Stimulated activated CD4-positive, alpha-beta T cell treated with anti-CD3 and anti-CD28 coated beads, Interleukin-15, amount 100 ng/mL, for 1 hour (primary cell): ENCODE measurements at places on chromosomes 1 and 21.

DNA sequence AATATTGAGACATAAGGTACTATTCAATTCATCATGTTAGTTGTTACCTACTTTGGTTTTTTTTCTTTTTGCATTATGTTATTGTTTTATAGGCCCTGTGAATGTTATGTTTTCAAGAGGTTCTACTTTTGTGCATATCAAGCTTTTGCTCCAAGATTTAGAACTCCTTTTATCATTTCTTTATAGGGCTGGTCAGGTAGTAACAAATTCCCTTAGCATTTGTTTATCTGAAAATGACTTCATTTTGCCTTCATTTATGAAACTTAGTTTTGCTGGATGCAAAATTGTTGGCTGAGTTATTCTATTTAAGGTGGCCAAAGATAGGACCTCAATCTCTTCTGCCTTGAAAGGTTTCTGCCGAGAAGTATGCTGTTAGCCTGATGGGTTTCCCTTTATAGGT lies 21.3 kb upstream of the MAB21L3 start:
- DNase-seq, result no peak

DNA sequence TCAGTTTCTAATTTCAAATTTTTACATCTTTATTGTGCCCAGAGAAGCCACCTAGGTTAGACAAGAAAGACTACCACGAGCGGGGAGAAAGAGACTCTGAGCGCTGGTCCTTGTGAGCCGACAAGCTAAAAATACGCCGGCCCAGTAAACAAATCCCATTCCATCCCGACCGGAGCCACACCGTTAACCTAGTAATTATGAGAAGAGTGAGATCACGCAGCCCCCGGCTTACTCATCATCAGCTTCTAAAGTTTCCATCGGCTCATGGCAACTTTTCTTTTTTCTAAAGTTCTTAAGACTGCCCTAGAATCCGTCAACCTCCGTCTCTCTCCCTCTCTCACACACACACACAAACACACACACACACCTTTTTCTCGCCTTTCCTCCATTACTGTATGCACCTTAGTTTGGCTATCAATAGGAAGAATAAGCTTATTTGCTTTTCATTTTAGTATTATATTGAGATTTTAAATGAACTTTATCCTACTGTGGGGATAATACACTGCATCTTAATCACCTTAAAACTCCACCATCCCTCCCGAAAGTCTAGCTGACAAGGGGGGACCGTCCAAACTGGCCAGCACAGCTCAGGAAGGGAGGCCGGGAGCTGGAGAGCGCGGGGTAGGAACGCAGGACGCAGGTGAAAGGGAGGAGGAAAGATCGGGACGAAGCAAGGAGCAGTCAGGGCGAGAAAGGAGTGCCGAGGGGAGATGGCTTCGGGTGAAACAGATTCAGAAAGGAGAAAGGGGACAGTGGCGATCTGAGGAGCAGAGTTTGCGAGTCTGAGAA lies 728 bp downstream of the OTUD7B start:
- peak; percentile 2 for DNase-seq

- no peak for DNase-seq
These were observed 93.5 kb downstream of the PRKAB2 start for GRCh38 chr1:147078606-147079399.

GRCh38 chr1:25616987-25617624 lies 515 bp downstream of the MAN1C1 start:
- DNase-seq, result no peak

DNA sequence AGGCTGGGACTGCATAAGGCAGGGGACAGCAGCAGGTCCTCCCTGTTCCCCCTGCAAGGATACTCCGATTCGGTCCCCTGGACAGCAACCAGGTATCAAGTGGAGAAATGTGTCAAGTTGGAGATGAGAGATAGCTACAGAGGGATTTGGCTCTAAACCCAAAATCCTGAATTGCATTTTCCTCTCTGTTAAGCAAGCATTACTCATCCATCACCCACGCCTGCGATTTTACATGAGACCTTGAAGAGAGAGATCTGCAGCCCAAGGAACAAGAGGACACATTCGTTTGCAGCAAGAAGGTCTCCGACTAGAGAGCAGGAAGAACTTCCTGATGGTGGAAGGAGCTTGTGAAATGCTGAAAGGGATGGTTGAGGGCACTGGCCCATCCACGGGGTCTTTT lies 21.9 kb downstream of the SYT2 start:
- DNase-seq, result no peak

DNA sequence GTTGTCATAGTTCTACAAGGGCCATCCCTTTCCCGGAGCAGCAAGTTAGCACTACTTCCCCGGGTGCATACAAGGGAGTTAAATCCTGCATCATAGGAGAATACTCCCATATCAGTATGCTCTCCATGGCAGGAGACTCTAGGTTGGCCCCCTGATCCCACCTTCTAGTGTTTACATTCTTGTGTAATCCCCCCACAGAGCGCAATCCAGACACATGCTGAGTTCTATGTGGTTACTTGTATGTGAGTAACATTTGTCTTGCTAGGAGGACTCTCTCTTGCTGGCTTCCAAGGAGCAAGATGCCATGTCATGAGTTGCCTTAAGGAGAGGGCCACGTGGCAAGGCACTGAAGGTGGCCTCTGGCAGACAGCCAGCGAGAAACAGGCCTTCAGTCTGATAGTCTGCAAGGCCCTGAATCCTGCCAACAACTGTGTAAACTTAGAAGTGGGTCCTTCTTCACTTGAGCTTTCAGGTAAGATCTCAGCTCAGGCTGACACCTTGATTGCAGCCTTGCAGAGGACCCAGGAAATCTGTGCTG lies 155.3 kb downstream of the CDC7 start:
- DNase-seq, result no peak

DNA sequence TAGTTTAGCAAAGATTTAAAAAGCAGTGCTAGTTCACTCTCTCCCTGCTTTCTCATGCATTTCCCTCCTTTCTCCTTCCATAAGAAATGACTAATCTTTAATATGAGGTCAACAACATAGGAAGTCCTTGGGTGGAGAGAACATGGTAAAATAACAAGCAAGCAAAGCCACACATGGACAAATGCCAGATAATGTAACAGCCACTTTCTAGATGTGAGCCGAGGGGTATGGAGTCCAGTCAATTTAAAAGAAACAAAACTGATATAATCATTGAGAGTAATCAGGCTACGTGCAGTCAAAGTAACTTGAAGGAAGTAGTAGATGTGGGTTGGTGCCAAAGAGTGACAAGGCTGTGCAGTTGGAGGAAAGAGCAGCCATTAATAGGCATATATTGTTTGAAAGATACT lies 69.6 kb downstream of the DUSP10 start:
- no peak for DNase-seq

GRCh38 chr1:53547231-53547790 lies 88.1 kb downstream of the DMRTB1 start:
- no peak for DNase-seq

- DNase-seq, result no peak
These were observed 43.2 kb downstream of the ELK4 start for GRCh38 chr1:205588636-205589035.

GRCh38 chr1:206802401-206802800 lies 30.1 kb upstream of the IL10 start:
- no peak for DNase-seq
